KG1 (cell line): ENCODE measurements at places on chromosomes 6 and 20.
A peak's percentile ranks its signal among the peaks of the same experiment; 100 is the strongest.

DNA sequence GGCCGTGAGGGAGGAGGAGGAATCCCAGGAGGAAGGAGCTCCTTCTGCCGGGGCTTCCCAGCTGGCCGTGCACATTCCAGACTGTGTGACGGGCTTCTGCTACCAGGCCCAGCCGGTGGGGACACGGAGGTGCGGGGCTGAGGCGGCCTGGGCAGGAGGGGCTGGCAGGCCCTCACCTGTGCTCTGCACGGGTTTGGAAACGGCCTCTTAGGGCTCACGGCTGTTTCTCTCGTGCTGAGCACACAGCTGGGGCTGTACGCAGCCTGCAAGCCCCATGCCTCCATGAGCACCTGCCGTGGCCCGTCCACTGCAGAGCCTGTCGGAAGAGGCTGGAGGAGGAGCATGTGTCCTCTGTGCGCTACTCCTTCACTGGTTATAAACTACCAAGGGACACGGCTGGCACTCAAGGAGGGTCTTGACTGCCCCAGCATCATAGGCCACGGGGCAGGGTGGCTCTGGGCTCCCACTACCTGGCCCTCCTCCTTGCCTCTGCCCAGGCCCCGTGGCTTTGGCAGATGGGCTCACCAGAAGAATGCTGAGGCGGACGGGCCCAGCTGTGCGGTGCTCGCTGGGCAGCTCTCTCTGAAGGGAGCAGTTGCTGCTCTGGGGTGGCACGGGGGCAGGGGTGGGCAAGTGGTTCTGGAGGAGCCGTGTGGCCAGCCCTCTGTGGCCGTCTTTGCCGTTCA, 15.8 kb downstream of the NPEPL1 start:
- DNase-seq = no peak

- no peak for DNase-seq
Measured at GRCh38 chr6:72464791-72465691, 156.8 kb upstream of the KCNQ5 start.

- peak; percentile 31 for DNase-seq
Measured at GRCh38 chr6:155418017-155418761, 37.5 kb downstream of the NOX3 start.

DNA sequence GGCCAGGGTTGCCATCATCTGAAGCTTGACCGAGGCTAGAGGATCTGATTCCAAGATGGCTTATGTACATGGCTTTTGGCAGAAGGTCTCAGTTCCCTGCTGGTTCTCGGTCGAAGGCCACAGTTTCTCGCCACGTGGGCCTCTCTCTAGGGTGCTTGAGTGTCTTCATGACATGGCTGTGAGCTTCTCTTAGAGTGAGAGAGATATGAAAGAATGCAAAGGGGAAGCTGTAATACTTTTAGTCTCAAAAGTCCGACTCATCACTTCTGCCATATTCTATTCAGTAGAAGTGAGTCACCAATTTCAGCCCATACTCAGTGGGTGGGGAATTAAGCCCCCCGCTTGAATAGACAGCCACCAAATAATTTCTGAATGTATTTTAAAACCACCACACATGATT, 94.2 kb downstream of the UTRN start:
- DNase-seq = no peak

DNA sequence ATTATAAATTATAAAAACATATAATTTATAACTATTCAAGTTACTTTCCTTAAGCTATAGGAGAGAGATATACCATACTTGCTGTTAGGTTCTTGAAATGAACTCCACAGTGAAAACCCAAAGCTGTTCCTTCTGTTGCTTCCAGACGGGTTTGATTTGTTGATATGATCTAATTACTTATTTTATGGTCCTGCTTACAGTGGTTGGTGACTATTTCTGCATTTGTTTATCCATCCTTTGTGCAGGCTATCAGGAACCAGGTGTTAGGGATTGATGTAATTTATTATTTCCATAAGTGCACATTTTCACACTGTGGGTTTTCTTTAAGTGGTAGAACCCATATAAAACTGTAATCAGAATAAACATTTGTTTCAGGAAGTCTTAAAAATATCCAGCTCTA, 167.1 kb downstream of the KIF6 start:
- DNase-seq = no peak

DNA sequence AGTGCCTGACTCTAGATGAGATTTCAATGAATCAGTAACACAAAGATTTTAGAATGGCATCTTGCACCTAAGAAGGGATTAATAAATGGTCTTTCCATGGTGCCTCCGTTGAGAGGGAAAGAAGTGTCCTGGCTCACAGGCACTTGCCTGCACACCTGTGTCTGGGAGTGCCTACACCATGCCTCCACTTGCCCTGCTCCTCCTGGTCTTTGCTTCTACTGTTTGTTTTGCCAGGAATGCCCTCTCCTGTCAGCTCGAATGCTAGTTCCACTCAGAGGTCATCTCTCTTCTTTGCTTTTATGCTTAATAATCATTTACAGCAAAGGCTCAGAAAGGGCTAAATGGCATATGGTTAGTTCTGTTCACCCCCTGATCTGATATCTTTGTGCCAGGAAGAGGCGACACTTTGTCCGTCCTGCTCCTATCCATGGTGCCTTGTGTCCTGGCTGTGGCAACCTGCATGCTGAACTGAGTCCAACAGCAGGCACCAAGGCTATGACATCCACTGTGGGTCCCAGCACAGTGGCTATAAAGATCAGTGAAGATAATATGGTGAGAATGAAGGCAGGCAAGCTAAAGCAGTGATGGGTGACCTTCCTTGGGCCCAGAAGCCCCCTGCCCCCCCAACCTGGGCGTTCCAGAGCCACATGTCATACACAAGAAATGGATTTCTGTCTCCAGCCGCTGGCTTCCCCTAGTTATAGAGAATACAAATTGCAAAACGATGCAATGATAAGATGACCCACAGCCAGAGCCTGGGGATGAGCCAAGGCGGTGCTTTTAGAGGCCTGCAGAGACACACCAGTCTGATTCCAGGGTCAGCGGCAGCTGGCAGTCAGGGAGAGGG, 1.4 kb downstream of the C6orf132 start:
- no peak for DNase-seq

- DNase-seq = no peak
Measured at GRCh38 chr6:659716-660581, 3.0 kb upstream of the HUS1B start.

GRCh38 chr6:25192590-25193459, 86.3 kb upstream of the CARMIL1 start:
- DNase-seq = no peak

DNA sequence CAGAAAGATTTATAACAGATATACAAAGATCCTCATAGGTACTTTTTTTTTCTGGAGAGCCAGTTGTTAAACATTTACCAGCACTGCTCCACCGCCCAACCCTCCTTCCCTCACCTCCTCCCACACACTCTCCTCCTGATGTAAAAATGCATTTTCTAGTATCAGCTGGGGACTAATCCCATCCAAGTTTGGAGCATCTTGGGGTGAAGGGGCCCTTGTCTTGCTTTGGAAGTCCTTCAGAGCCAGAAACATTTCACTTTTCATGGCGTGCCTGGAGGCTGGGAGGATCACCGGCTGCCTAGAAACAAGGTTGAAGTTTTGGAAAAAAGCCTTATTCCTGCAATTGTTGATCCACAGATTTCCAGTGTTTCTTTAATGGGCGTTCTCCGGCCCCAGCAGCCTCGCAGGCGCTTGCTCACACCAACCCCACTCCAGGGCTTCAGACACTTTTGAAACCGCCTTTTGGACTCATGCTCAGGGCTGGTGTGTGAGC, 165.1 kb upstream of the AFDN start:
- DNase-seq = no peak

GRCh38 chr6:45411959-45412358, 34.2 kb upstream of the SUPT3H start:
- no peak for DNase-seq

GRCh38 chr20:2132461-2132901, 30.9 kb downstream of the STK35 start:
- no peak for DNase-seq

DNA sequence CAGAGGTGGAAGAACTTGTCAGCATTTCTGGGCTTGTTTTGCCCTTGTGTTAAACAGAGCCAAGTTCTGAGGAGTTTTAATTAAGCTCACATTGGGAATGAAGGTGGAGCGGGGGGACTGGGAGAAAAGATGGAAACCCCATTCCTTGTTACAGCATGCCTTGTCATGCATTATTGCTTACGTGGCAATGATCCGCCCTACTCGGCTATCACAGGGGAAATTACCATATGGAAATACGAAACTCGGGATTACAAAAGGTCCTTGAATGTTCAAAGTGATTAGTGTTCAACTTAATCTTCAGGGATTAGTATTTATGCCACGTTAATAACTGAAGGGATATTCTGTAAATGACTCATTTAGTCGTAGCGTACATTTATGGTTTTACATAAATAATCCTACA, 86.4 kb downstream of the MAP3K7 start:
- no peak for DNase-seq

DNA sequence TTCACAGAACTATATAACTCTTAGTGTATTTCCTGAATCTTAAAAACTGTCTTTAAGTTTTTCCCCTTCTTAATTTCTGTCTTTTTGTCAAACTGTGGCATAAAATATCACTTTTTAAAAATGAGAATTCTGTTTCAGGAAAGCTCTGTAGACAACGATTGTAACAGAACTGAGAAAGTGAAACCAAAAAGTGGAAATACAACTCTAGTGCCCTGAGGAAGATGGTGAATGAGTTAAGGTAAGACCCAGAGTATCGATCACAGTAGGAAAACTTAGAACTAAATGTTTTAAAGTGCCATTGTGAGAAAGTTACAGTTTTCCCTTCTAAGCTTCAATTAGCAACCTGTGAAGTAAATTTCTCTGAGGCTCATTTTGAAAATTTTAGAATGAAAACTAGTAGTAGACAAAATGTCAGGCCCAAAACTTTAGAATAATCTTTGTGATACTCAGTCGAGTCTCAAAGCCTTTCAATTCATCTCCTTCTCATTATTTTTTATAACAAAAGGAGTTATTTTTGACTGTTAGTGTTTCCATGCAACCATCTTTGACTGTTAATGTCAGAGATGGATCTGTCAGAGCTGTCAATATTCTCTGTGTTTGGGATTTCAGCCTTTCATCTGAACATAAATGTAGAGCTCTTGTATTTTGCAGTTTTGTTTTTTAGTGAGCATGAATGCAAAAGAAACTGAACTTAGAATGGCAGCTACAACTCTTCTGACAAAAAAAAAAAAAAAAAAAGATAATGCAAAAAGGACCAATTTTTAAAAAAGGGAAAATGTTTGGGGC, 19.0 kb upstream of the TRDN start:
- peak; percentile 49 for DNase-seq

DNA sequence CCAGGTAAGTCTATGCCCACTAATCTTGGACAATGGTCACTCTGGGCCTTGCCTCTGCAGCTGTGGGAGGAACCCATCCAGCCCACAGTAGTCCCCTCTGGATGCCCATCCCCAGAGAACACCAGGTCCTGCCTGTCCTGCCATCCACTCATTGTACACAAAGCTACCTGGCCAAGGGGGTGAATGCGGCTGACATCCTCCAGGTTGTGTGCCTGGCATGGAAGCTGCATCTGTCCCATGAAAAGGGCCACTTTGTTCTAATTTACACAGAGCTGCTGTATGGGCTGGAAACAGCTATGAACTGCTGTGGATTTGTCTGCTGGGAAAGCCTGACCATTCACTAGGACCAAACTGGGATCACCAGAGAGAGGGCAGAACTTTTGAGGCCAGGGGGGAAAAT, 324.8 kb downstream of the LRFN2 start:
- DNase-seq = no peak

DNA sequence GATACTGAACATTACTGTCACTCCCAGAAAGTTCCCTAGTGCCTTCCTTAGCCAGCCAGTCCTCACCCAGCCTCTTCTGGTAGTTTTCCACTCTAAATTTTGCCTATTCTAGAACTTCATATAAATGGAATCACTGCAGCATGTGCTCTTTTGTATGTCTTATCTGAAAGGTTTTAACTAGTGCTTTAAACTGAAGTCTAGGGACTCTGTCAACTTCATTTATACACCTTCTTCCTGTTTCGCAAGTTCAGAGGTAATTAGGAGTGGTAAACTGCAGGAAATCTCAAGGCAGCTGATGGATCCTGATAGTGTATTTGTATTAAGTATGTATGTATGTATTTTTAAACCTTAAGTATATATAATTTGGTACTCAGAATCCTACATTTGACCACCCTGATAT, 94.3 kb downstream of the TCP11 start:
- peak; percentile 88 for DNase-seq
